ENCODE measurements at places on chromosomes 7 and 10.

DNA sequence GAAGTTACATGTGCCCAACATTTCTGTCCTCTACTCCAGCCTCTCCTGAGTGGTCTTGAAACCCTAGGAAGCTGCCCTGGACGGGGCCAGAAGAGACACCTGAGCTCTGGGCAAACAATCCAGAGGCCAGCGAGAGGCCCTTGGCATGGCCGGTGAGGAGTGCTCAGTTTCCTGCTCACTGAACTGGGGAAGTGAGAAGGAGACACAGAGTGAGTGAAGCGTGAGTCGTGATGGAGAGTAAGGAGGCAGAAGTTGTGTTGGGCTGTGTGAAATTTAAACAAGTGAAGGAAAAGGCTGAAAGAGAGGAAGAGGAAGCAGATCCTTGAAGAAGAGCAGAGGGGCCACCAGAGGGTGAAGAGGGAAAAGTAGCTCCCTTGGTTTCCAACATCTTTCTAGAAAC is 73.2 kb downstream of the WNT2 start:
- DNase-seq, result no peak

DNA sequence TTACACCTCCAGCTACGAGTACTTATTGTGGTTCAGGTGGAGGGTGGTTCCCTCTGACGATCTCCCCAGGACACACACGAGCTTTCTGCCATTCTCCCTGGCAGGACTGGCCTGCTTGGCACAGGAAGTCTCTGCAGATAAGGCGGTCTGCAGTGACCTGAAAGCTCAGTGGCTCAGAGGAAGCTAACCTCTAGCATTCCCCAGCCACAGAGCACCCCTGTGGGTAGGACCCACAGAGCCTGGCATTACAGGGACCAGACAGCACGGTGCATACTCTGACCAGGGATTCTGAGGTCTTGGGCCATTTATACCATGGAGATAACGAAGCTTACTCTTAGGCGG is 1.9 kb upstream of the GPR146 start:
- DNase-seq, result no peak

DNA sequence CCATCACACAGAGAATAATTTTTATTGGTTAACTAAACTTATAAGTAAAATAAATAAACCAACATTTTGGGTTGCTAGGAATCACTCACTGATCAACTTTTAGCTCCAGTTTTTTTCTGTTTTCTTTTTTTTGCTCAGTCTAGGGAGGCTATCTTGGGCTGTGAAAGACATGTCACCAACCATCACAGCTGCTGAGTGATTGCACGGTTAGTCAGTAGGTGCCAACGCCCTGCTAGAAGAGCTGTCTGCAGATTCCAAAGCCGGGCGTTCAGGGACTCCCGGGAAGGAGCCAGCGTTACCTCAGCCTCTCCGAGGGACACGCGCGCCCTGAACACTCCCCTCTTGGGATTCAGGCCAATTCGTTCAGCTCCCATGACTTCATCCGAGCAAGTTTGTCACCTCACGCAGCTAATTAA is 604 bp upstream of the STAM start:
- DNase-seq, result no peak

GRCh38 chr7:55549457-55549856 is 22.8 kb downstream of the VOPP1 start:
- no peak for DNase-seq

GRCh38 chr10:5963591-5963990 is 13.8 kb downstream of the IL15RA start:
- DNase-seq, result no peak

DNA sequence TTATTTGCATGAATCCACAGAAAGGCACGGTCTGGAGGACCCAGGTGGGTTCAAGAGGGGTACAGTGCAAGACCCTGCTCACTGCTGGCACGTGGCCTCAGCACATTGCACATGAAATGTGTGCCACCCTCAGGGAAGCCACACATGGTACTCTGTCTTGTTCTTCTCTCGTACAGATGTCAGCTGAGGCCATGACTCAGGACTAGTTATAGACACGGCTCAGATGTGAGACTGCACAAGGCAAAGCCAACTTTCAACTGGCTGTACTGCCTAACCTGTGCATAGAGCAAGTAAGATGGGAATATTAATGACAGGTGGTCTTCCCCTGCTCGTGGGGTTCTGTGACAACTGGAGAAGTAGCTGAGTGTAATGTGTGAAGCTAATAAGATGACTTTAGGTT is 249.4 kb upstream of the CTBP2 start:
- no peak for DNase-seq

GRCh38 chr7:55207436-55208125 is 157.6 kb upstream of the LANCL2 start:
- DNase-seq, result no peak

DNA sequence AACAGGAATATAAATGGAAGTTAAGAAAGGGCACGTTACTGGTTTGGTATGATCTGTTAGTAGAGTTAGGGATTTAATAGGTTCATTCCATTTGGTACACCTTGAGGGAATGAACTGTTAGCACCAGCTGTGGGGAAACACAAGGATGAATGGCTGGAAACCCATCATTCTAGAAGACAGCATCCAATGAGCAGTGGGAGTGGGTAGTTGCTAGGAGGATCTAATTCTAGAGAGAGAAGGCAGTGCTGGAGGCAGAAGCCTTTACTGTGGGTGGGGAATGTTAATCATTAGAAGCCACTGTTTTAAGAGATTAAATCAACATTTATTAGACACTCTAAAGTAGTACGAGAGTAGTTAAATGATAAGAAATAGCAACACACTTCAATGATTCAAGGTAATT is 15.5 kb upstream of the GPR15LG start:
- no peak for DNase-seq

DNA sequence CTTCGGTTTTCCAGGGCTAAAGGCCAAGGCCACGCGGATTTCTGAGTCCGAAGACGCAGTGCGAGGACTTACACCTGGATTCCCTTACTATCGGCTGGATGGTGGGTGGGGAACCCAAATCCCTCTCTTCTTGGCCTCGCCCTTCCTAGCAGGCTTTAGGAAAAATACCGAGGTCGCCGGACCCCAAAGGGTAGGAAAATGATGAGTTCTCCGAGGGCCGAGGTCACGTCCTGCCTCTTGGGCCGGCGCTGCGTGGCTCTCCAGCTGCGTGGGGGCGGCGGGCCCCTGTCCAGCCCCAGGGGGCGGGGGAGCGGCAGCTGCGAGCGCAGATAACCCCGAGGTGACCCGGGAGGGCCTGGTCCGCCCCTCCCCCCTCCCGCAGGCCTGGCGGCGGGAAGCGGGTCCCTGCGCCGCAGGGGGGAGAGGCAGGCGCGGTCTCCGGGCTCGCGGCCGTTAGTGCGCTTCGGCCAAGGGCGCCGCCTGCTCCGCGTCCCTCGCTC is 805 bp upstream of the HMX3 start:
- no peak for DNase-seq

GRCh38 chr10:43282881-43283280 is 16.0 kb upstream of the RASGEF1A start:
- DNase-seq, result no peak

DNA sequence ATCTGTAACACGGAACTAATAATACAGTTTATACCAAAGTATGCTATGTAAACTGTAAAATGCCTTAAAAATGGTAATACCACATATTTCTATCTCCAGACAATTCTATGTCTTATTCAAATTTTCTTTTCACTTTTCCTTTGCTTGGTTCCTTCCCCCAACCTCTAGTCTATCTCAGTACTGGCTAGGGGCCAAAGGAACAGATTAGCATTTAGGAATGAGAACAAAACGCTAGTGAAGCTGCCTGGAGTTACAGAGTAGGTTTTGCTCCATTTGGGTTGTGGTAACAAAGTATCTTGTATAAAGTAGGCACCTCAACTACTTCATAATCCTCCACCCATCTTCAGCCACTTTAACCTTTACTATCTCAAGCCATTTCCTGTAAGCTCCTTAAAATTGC is 94.1 kb downstream of the HBP1 start:
- DNase-seq, result no peak

DNA sequence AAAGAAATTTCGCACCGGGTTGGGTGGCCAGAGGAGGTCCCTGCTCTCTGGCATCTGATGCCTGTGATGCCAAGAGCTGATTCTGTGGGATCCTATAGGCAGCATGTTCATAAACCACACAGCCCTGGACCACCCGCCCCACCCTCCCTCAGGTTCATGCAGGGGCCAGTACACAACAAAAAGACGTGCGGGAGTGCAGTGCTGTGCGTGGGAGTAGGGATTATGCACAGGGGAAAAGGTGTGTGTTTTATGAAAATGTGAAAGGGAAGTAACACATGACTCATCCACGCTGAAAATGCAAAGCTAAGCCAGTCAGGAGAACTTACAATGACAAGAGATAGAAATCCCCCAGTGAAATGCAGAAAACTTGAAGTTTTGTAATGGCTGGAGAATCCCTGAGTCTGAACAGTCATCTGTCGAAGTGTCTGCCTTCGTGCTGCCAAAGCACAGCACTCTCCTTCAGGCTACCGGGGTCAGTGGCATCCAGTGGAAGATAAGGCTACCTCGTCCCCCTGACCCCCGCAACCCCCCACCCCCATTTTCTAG is 1.1 kb downstream of the KIAA1217 start:
- no peak for DNase-seq

- no peak for DNase-seq
Measured at GRCh38 chr7:24877790-24878311, 102.1 kb downstream of the OSBPL3 start.

DNA sequence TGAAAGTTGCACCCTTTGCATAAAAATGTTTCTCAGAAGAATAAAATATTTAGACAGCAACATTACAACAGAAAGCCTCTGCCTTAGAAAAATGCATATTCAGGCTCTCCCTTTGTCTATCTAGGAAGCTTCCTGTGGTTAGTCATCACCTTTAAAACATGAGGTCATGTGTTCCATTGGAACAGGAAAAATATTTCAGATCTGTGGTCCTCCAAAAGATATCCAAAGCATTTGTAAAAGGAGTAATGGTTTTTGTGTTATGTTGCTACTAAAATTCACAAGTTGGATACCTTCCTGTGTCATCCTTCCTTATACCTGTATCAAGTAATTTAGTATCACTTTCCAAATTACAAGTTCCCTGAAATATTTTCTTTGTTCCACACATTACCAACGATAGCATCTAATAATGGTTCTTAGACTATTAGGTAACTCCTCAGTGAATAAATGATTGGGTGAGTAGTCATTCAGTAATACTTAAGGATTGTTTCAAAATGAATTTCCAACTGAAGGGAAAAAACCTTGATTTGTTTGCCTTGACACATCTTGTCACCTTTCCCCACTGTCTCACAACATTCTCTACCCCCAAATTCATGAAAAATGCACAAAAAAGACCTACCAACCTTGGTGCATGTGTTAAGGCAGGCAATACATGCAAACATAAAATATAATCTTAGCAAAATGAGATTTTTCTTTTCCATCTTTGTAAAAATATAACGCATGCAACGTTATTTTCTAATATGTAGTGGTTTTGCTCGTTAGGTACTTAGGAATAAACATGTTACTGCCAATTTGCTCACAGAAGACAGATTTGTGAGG is 19.7 kb upstream of the RHOBTB1 start:
- no peak for DNase-seq

DNA sequence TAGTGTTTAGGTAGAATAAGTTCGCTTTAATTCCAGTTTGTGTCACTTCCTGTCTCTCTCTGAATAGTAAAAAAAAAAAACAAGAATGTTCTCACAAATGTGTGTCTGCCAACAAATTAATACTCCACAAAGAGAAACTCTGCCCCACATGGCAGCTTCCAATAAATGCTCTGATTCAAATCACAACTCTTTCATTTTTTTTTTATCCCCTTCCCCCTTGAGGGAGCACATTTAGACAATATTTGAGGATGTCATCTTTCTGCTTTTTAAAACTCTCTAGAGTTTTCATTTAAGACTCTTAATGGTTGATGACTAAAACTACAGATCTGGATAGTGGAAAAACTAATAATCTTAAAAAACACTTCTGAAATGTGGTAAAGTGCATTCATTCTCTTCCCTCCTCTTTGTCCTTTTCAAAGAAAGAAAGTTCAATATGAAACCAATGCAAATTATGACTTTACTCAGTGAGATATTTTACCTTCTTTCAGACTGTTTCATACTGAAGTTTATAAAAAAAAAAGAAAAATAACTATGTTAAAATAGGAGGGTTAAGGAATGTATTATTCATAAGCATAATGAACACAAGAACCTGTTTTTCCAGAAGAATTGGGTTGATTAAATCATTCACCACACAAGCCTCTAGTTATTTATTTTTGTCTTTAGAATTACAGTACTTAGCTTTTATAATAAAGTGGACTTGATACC is 42.3 kb downstream of the ARID5B start:
- DNase-seq, result no peak

GRCh38 chr7:31443457-31443856 is 70.4 kb upstream of the ITPRID1 start:
- no peak for DNase-seq

DNA sequence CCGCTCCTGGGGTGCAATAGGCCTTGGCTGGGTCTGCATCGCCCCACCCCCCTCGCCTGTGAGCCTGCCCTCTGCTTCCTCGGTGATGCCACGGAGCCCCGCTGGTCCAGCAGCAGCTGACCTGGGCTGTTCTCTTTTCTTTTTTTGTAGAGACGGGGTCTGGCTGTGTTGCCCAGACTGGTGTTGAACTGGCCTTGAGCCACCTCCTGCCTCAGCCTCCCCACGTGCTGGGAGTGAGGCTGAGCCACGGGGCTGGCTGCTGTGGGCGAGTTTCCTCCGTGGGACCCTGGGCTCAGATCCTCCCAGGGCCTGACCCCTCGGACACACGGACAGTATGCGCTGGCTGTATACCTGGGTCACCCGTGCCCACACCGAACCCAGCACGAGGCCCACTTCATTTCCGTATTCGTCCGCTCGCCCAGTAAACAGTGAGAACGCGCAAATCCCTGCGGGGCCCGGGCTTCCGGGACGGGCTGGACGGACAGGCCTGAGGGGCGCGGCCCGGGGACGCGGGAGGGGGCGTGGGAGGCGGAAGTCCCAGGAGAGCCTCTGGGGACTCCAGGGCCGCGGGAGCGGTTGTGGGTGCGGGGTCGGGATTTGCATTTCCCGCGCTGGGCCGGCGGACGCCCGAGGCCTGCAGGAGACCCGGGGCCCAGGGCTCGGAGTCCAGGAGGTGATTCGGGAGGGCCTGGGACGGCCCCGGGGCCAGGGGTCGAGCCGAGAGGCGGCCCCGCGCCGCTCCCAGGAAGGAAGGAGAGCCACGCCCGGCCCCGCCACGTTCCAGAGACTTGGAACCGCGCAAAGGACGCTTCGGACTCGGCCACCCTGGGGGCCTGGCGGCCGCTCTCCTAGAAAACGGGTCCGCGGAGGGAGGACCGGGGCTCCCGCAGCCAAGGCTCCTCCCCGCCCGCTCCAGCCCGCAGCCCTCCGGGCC is 57.7 kb upstream of the DNAJB6 start:
- no peak for DNase-seq

GRCh38 chr10:130812381-130813148 is 499.0 kb downstream of the TCERG1L start:
- no peak for DNase-seq

GRCh38 chr7:29008590-29008989 is 50.5 kb upstream of the TRIL start:
- no peak for DNase-seq

GRCh38 chr7:116797612-116798011 is 64.8 kb upstream of the CAPZA2 start:
- no peak for DNase-seq

- no peak for DNase-seq
Measured at GRCh38 chr10:33826186-33826585, 491.7 kb upstream of the NRP1 start.

- no peak for DNase-seq
Measured at GRCh38 chr7:69257592-69257991, 340.7 kb upstream of the AUTS2 start.

Data from stimulated activated CD4-positive, alpha-beta T cell treated with anti-CD3 and anti-CD28 coated beads, TNF-alpha, amount 100 ng/mL, for 4 hours (primary cell).